Thyroid gland (tissue), 4 donors: ENCODE measurements at places on chromosomes 4 and X. TPM values are rescaled to one million over a fixed set of nuclear protein-coding genes. Genes with fewer than 3 reads are reported as not detected.

The FMR1NB gene
- not detected for total RNA-seq

The CT45A5 gene
- not detected for total RNA-seq

- no peak for DNase-seq
Measured at GRCh38 chr4:26937139-26937538, 76.5 kb downstream of the STIM2 start.

- DNase-seq, result no peak
Measured at GRCh38 chr4:173360587-173361221, 10.1 kb upstream of the SAP30 start.

The NUP62CL gene
- 15.2 TPM for total RNA-seq

DNA sequence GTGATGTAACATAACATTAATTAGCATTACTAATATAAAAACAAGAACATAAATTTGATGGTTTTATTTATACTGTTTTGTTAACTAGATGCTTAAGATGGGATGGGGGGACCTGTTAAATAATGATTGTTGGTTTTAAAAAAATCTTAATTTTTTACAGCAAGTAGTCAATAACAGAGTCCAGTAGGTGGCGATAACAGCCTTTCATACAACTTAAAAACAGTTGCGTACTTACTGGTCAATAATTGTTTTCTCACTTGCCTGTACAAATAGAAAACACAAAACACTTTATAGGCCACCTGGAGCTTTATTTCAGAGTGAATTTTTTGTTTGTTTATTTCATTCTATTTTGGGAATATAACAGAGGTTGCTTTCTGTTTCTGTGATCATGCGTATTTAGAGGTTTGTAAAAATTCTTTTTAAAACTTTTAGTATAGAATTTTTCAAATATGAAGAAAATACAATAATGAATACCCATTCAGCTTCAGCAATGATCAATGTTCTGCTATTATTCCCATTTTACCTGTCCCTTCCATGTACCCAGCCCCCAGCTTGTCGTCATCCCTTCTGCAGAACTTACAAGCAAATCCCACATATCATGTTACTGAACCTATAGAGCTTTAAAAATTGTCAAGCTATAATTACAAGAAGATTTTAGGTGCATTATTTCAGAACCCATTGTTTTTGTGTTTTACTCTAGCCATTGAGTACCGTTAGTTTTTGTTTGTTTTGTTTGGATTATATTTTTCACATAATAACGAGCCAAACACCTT lies 97.1 kb downstream of the MRPL1 start:
- no peak for DNase-seq

The GLOD5 gene
- 3.3 TPM for total RNA-seq

GRCh38 chr4:48343551-48343950 lies 2.2 kb downstream of the SLAIN2 start:
- no peak for DNase-seq

DNA sequence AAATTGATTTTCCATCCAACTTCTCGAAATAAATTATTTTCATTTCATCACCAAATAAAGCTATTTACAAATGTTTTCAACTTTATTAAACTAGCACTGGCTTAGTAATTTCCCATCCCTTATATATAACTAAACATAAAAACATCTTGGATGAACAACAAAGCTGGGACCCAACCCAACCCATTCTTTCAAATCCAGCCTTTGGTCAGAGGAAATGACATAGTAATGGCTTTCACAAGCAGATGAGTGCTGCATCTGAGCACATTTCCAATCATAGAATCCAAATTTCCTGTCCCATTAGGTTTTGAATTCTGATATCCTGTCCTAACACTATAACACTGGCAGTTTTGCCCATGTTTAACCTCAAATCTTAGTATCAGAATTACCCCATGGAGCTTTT lies 7.9 kb upstream of the EMCN start:
- no peak for DNase-seq

The XAGE2 gene
- total RNA-seq, result not detected

The POLR2B gene
- total RNA-seq, result 82.1 TPM

The SPIN2A gene
- 1.5 TPM for total RNA-seq

The HSFX4 gene
- total RNA-seq, result not detected

GRCh38 chr4:25095837-25096236 lies 64.4 kb downstream of the SEPSECS start:
- DNase-seq, result no peak
